RWPE1 (cell line): ENCODE measurements at places on chromosomes 2 and 18.

DNA sequence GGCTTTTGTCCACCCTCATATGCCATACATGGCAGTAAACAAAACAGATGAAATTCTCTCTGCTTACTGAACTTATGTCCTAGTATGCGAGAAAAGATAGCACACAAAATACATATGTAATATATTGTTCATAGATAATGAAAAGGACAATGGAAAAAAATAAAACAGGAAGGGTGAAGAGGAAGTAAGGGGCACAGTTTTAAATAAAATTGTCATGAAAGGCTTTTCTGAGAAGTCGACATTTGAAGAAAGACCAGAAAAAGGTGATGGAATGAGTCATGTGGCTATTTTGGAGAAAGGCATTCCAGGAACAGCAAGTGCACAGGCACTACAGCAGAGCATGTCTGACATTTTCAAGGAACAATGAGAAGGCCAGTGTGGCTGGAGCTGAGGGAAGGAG lies 56.4 kb downstream of the KCNH7 start:
- no peak for DNase-seq

- DNase-seq: no peak
These were observed 78.7 kb downstream of the RAB3GAP1 start for GRCh38 chr2:135130751-135131150.

DNA sequence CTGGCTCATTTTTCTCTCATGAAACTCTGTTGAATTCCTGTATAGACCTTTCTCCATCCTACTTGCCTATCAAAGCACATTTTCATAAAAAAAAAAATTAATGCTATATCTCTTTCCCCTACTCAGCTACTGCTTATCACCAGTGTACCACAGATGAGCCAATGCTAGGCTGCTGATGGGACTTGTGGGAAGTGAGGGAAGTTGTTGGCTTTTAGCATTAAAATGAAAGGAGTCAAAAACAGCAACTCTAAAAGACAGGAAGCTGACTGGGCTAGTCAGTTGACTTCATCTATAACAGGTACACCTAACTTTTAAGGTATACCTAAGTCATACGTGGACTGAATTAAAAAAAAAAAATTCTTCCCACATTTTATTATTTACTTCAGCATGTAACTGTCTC lies 102.1 kb downstream of the FAM117B start:
- no peak for DNase-seq

- DNase-seq: no peak
These were observed 19.1 kb downstream of the MAL start for GRCh38 chr2:95044601-95045000.

GRCh38 chr18:58113337-58113736 lies 69.3 kb downstream of the NEDD4L start:
- no peak for DNase-seq

DNA sequence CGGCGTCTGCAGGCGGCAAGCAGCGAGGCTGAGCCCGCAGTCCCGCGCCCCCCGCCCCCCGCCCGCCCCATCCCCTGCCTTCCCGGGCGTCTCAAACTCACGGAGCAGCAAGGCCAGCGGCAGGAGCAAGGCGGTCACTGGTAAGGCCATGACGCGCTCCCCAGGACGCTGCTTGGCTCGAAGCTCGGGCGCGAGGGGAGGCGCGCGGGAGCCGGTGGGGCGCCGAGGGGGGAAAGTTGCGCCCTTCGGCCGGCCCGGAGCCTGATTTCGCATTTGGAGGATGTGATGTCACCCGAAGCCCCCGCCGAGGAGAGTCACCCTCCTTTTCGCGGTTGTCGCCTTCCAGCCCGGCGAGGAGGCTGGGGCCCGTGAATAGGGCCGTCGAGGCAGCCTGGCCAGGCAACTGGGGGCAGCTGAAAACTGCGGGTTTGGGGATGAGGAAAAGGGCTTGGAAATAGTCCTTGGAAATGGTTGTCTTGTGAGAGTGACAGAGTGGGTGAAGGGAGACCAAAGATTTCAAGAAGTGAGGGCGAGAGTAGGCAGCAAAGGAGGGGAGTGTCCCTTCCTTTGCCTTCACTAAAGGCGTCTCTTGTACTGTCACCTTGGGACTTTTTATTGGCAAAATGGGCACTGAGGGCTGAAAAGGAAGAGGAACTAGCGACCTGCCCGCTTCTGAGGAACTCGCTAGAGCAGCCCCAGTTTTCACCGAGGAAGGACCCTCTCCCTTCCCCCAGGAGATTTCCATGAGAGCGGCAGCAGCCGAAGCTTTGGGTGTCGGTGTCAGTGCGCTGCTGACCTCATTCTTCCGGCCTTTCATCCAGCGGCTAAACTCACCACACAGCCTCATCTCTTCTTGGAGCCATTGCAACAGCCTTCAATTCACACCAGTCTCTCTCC lies at the start of gene CD8A:
CD8A (minus strand) TSS at position 238 of the 897 bp plus-strand sequence; CDS start at position 150, 88 bp downstream.
- DNase-seq: no peak

GRCh38 chr2:54708584-54709335 lies 14.7 kb upstream of the EML6 start:
- no peak for DNase-seq

DNA sequence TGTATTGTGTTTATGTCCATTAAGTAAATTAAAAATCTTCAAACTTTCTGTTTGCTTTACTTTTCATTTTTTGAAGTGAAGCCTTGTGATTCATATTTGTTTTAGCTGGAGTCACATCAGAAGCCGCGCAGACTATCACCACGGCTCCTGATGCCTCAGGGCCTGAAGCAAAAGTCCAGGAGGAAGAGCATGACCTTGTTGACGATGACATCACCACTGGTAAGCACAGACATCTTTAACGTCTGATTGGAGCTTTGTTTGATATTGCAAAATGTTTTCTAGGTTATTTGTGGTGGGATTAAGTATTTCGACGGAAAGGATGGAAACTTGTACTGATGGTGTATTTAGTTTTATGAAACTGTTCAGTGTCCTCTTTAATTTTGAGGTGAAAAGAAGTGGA lies 164.8 kb downstream of the WDR7 start:
- no peak for DNase-seq

- DNase-seq: no peak
These were observed 98.7 kb downstream of the TCF4 start for GRCh38 chr18:55489034-55489986.

DNA sequence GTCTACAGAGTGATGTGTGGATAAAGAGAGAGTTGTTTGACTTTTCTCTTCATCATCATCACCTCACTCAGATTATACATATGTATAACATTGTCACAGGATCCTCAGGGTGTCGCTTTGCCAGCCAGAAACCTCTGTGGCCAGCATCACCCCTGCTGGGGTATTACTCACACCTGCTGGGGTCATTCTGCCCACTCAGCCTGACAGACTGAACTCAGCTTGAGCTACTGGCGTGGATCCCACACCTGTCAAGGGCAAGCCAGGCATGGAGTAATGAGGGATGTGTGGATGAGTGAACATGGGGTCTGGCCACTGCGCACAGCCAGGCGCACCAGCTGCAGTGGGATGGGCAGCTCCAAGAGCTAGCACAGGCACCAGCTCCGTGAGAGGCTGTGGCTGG lies 870.6 kb downstream of the CBLN2 start:
- DNase-seq: no peak

- no peak for DNase-seq
These were observed 74.7 kb downstream of the TGIF1 start for GRCh38 chr18:3524706-3525105.

- DNase-seq: peak; percentile 93
These were observed 30.5 kb downstream of the LAMA3 start for GRCh38 chr18:23719634-23720201.

GRCh38 chr2:113283704-113284284 lies 5.1 kb upstream of the PAX8 start:
- peak; percentile 84 for DNase-seq

DNA sequence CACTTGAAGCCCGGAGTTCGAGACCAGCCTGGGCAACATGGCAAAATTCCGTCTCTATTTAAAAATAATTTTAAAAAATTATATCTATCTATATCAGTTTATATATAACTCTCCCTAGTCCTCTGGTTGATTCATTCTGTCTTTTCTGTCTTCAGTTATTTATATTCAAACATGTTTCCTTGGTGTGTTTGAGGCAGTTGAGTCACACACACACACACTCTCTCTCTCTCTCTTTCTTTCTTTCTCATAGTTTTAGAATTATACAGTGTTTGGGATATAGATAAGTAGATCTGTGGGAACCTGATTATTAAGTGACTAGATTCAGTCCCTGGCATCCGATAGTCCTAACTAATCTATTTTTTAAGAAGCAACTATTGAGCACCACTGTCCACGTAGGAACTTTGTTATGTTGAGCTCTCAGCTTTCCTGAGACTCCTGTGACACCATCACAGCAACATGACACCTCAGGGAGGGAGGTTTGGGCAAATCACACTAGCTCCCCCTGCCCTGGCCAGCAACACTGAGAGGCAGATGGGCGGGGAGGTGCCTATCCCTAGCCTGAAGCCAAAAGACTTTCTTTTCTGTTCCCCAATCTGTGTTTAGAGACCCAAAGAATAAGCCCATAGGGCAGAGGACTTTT lies 482.7 kb downstream of the DLGAP1 start:
- DNase-seq: no peak

- no peak for DNase-seq
These were observed 240.5 kb downstream of the TRIB2 start for GRCh38 chr2:12957251-12957650.

DNA sequence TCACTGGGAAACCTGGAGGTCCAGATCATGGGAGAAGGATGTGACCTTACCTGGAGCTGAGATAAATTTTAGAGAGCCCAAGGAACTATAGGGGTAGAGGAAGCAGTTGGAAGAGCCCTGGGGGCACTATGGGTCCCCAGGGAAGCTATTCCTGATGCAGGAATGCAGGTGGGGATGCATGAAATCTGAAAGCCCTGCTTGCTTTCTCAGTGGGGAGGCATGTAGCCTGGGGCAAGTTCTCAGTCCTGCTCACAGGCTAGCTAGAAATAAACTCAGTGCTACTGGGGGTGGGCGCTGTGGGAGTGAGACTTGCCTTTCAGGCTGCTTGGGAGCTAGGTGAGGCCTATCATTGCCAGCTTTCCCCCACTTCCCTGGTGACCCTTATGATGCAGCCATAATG lies 499.7 kb downstream of the PTH2R start:
- DNase-seq: no peak

DNA sequence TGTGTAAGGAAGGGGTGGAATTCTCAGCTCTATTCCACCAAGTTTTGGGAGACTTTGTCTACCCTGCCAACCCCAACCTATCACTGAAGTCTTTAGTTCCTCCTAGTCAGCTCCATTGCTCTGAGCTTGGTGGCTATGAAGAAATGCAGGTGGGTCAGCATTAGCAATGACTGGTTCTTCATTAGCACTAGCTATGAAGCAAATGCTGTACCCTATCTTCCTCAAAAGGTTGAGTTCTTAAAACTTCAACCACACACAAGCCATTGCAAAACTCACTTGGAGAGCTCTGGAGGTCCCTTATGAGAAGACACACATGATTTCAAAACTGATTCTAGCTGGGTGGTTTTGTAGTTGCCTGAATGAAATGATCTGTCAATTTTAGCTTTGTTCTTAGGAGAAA lies 193.8 kb downstream of the IKZF2 start:
- DNase-seq: no peak

- DNase-seq: no peak
These were observed 49.8 kb upstream of the LGALSL start for GRCh38 chr2:64404002-64404731.

- no peak for DNase-seq
These were observed 22.2 kb upstream of the IL1RL1 start for GRCh38 chr2:102289129-102289528.

- DNase-seq: no peak
These were observed 48.8 kb downstream of the SLC66A2 start for GRCh38 chr18:79902640-79903039.

DNA sequence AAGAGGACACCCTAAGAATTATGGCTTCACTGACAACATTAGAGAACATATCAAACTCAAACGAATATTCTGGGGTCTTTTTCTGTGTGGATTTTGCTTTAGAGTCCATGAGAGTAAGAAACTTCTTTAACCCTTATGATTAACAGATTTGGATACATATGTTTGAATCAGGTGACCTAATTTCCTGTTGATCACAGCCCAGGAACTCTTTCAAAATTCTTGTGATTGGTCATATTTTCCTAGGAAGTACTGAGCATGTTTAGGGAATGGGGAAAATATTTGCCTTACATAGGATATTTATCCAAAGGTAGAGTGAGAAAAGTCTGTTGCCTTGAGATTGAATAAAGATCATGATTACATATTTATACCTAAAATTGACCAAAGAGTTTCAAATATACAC lies 160.0 kb downstream of the KCNH7 start:
- no peak for DNase-seq

DNA sequence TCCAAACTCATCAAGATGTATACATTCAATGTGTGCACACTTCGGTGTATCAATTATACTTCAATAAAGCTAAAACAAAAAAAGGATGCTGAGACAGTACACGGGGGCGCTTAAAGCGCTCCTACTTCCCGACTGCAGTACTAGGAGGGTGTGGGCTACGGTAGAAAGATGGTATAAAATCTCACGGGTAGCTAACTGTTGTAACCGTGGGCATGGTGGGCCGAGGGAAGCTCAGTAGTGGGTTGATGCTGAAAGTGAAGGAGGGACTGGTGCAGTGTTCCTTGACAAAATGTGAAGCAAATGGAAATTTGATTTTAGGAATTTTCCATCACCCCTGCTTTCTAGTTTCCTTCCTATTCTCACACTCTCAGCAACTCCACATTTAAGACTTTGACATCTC lies 42.6 kb upstream of the DARS1 start:
- no peak for DNase-seq

- DNase-seq: no peak
These were observed 40.4 kb downstream of the L3MBTL4 start for GRCh38 chr18:6374340-6374739.

- DNase-seq: peak; percentile 72
These were observed 18.7 kb downstream of the ORC2 start for GRCh38 chr2:200944467-200945394.

DNA sequence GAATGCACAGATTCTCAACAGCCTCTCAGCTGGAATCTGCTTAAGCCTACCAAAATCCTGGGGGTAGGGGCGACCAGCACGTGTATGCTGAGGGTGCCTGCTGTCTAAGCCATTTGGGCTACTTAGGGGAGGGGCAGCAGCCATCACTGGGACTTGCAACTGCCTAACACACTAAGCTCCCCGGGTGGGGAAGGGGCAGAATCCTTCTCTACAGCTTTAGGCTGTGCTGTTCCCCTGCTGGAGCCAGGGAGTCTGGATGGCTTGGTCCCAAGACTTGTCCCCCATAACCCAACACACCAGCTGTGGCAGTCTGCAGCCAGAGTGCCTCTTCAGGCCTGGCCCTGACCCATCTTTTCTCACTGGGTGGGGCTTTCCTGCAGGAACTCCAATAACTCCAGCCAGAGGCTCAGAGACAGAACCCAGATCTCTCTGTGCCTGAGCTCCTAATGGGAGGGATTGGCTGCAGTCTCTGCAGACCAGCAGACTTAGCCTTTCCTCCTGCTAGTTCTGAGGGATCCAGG lies 305.4 kb upstream of the RND3 start:
- no peak for DNase-seq

DNA sequence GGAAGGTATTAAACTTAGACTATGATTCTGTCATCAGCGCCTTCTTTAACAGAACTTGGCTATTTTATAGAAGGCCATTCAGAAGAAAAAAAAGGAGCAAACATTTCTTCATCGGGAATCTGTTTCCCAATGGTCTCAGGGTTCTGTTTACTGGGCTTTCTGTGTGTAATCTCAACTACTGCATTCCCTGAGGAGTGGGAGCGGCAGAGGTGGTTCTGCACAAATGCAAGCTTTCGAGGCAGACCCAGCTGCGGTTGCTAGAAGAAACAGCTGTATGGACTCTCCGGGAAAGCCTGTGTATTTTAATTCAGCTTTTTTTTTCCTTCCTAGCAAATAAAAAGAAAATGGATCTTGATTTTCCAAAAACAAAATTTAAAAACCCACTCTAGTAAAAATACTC lies 250.7 kb downstream of the NAPG start:
- no peak for DNase-seq
